ENCODE measurements at places on chromosomes 1 and 21.

GRCh38 chr1:222225316-222225691, 322.6 kb downstream of the HHIPL2 start:
- DNase-seq: no peak
- no peaks in the 10 kb centered on the region for H3K27me3 ChIP-seq
- H3K4me1 ChIP-seq: no peaks in the 10 kb centered on the region
- H3K4me3 ChIP-seq: no peak overlapping the region

GRCh38 chr1:160370561-160371345, 3.9 kb downstream of the NHLH1 start:
- DNase-seq: no peak
- no peak overlapping the region for H3K27ac ChIP-seq
- no peak overlapping the region for H3K4me3 ChIP-seq
- H3K36me3 ChIP-seq: no peaks in the 10 kb centered on the region
- H3K4me1 ChIP-seq: no peaks in the 10 kb centered on the region

DNA sequence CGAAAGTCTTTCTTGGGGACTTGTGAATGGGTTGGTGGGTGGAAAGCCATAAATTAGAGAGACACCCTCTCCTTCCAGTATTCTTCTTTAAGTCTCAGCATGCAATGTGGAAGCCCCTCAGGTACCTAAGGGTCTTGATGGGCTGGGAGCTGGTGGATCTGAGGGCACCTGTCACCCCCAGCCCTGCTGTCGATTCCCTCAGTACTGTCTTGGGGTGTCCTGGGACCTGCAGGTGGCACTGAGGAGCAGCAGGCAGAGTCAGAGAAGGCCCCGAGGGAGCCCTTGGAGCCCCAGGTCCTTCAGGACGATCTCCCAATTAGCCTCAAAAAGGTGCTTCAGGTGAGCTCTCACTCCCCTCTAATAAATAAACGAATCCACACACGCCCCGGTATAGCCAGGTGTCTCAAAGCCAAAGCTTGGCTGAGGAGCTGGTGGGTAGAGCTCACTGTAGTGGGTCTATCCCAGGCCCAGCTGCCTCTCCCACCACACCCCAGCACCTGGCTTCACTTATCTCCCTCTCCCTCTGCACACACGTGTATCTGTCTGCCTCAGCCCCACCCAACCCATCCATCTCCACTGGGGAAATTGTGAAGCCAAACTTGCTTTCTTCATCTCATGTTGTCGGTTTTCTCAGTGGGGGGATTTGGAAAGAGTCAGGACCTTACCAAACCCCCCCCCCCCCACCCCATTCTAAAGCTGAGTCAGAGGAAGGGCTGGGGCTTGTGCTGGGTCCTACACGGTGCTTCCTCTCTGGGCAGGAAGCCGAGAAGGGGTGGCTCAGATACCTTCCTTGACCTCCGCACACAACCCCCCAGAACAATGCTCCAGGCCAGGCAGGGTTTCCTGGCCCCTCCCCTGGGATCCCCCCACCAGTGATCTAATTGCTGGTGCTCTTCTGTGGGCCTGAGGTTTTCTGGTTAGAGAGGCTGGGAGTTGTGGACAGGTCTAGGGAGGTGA, 1.6 kb downstream of the ADAM15 start:
- peak overlapping the region; percentile 74 for H3K4me3 ChIP-seq
- peaks cover 19% of the 10 kb centered on the region for H3K4me1 ChIP-seq
- no peaks in the 10 kb centered on the region for H3K27me3 ChIP-seq
- H3K27ac ChIP-seq: peak overlapping the region; percentile 92

GRCh38 chr1:198667807-198668206, 29.0 kb downstream of the PTPRC start:
- no peak for DNase-seq
- H3K4me1 ChIP-seq: no peaks in the 10 kb centered on the region
- no peaks in the 10 kb centered on the region for H3K27me3 ChIP-seq
- H3K4me3 ChIP-seq: no peak overlapping the region
- no peaks in the 10 kb centered on the region for H3K36me3 ChIP-seq

GRCh38 chr1:31108861-31109260, 43.3 kb upstream of the PUM1 start:
- no peaks in the 10 kb centered on the region for H3K36me3 ChIP-seq
- no peaks in the 10 kb centered on the region for H3K27me3 ChIP-seq
- H3K27ac ChIP-seq: no peak overlapping the region
- no peaks in the 10 kb centered on the region for H3K4me1 ChIP-seq
- DNase-seq: no peak

- H3K36me3 ChIP-seq: no peaks in the 10 kb centered on the region
- H3K27ac ChIP-seq: no peak overlapping the region
- H3K4me1 ChIP-seq: no peaks in the 10 kb centered on the region
These were observed 25.8 kb downstream of the DESI2 start for GRCh38 chr1:244678697-244679096.

- no peaks in the 10 kb centered on the region for H3K27me3 ChIP-seq
- H3K27ac ChIP-seq: no peak overlapping the region
- no peak overlapping the region for H3K4me3 ChIP-seq
These were observed 9.1 kb downstream of the LAMC2 start for GRCh38 chr1:183195142-183195574.

DNA sequence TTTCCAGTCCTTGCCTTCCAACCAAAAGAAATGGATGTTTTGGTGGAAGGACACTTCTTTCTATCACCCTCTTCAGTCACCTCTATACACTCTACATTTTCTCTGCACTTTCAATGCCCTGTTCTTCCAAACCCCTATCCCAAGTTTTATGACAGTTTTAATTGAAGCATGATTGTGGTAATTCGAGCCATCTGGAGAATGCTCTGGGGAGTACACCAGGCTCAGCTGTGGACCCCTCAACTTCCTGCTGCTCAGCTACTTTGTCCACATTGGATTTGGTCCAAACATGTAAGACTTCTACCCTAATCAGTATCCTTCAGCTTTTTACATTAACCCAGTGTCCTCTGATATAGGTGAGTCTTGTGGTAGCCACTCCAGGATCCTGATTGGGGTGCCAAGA, 129.6 kb downstream of the SYT2 start:
- no peaks in the 10 kb centered on the region for H3K27me3 ChIP-seq
- no peaks in the 10 kb centered on the region for H3K36me3 ChIP-seq

GRCh38 chr21:37869661-37870060, 46.6 kb downstream of the KCNJ6 start:
- H3K27me3 ChIP-seq: no peaks in the 10 kb centered on the region
- no peaks in the 10 kb centered on the region for H3K4me1 ChIP-seq
- no peak overlapping the region for H3K27ac ChIP-seq
- DNase-seq: no peak

DNA sequence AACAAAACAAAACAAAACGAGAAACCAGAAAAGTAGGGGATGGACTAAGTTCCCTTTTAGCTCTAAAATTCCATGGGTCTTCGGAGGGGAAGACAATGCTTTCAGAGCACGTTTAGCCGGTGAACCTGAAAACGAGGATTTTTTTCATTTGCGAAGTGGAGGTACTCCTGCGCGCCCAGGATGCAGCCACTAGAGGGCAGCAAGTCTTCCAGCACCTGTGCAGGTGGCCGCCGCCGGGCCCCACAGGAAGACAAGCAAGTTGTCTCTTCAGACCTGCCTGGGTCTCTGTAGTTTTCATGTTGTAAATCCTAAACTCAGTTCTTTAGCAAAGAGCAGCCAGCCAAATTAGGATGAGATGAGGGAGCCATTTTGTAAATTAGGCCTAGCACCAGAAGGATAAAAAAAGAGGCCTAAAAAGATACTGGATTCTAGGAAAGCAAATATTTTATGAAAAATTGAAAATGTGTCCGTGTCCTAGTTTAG, 17.7 kb upstream of the SNX27 start:
- no peak overlapping the region for H3K27ac ChIP-seq
- H3K4me3 ChIP-seq: no peak overlapping the region
- no peaks in the 10 kb centered on the region for H3K36me3 ChIP-seq
- H3K27me3 ChIP-seq: no peaks in the 10 kb centered on the region
- peak; percentile 85 for DNase-seq
- H3K4me1 ChIP-seq: no peaks in the 10 kb centered on the region

GRCh38 chr1:7592120-7592798, 178.8 kb upstream of the VAMP3 start:
- H3K4me1 ChIP-seq: no peaks in the 10 kb centered on the region
- H3K36me3 ChIP-seq: no peaks in the 10 kb centered on the region
- H3K27me3 ChIP-seq: no peaks in the 10 kb centered on the region

DNA sequence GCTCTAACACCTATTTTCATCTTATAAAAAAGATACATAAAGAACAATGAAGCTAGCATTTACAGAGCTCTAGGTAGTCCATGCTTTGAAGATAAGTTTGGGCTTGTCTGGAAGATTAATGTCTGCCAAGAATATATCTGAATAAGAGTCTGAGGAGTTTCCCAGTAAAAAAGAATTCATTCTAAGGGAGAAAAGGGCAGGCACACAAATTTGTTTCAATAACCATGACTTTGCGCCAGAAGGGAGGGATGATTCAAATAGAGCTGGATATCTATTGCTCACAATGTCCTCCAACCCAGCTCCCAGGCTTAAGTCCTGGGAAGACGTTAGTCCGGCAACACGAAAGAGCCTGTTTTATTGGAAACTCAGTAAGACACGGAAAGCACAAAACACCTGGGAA, 9.7 kb upstream of the TTLL7 start:
- no peaks in the 10 kb centered on the region for H3K27me3 ChIP-seq
- H3K27ac ChIP-seq: no peak overlapping the region
- no peaks in the 10 kb centered on the region for H3K36me3 ChIP-seq
- H3K4me3 ChIP-seq: no peak overlapping the region

GRCh38 chr1:37362594-37363385, 111.6 kb upstream of the ZC3H12A start:
- H3K27ac ChIP-seq: no peak overlapping the region
- H3K27me3 ChIP-seq: peaks cover 5% of the 10 kb centered on the region
- DNase-seq: no peak

DNA sequence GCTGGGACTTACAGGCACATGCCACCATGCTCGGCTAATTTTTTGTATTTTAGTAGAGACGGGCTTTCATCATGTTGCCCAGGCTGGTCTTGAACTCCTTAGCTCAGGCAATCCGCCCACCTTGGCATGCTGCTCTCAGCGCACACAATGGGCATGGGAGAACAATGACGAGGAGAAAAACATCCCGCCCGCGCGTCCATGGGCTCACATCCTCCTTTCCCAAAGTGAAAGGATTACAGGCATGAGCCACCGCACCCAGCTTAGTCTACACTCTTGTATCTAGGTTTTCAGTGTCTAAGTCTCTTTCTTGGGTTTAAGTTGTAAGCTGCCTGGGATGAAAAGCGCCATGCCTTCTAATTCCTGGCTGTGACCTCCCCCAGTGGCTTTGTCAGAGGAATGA, 37.9 kb downstream of the CDK18 start:
- no peaks in the 10 kb centered on the region for H3K27me3 ChIP-seq
- H3K36me3 ChIP-seq: no peaks in the 10 kb centered on the region
- no peak overlapping the region for H3K4me3 ChIP-seq
- no peaks in the 10 kb centered on the region for H3K4me1 ChIP-seq

- no peak overlapping the region for H3K4me3 ChIP-seq
- H3K4me1 ChIP-seq: peaks cover 4% of the 10 kb centered on the region
- peak; percentile 22 for DNase-seq
- H3K36me3 ChIP-seq: no peaks in the 10 kb centered on the region
These were observed 11.1 kb upstream of the SLC30A1 start for GRCh38 chr1:211589782-211590721.

DNA sequence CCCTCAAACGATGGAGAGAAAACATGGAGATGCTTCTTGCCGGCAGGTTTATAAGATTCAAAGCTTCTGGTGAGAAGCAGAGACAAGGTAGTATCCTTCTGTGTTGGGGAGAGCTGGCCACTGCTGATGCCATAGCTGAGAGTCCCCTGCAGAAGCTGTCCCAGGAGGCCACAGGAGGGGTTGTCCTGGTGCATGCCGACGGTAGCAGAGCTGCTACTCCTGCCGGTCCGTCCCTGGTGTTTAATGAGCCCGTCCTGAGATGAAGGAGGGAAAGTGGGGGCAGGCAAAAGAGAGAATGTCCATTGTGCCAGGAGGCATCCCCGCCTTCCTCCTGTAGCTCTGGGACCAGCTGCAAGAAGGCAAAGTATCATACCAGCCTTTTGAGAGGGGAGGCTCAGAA, 10.4 kb upstream of the C2CD2 start:
- H3K36me3 ChIP-seq: no peaks in the 10 kb centered on the region
- no peak overlapping the region for H3K4me3 ChIP-seq
- H3K27me3 ChIP-seq: no peaks in the 10 kb centered on the region
- H3K4me1 ChIP-seq: peaks cover 18% of the 10 kb centered on the region
- no peak for DNase-seq

DNA sequence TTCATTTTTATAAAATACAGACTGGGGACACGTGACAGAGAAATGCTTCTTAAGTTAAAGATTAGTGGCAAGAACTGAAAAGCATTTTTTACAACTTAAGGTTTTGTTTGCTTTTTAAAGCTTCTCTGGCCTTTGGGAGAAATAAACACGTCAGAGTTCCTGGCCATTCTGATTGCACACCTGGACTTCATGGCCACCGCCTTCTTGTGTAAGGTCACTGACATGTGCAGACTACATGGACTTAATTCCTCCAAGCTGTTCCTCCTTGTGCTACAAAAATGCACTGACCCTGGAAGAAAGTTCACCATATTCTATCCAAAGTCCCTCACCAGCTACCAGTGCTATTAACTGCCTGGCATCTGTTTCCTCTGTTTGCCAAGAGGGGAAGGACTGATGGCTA, 56.1 kb downstream of the GADD45A start:
- peaks cover 4% of the 10 kb centered on the region for H3K4me1 ChIP-seq
- no peak overlapping the region for H3K27ac ChIP-seq
- no peaks in the 10 kb centered on the region for H3K36me3 ChIP-seq
- DNase-seq: no peak

DNA sequence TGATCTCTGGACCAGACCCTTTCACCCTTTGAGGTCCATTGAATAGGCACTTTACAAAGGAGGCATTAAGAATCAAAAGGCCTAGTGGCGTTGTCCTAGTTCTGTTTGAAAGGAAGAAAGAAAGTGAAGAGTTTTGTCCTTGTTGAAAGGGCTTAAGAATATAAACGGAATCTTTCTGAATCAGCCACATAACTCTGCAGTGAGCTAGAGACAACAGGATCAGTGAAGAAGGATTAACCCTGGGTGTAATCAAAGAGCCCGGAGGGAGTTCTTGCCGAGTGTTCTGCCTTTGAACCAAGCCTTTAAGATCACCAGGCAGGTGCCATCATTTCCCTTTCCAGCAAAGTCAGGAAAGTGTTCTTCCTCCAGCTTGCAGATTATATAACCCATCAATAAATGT, 54.8 kb upstream of the CNTN2 start:
- no peak for DNase-seq
- no peak overlapping the region for H3K4me3 ChIP-seq
- no peaks in the 10 kb centered on the region for H3K27me3 ChIP-seq
- no peaks in the 10 kb centered on the region for H3K36me3 ChIP-seq

GRCh38 chr1:189783456-189783855, 694.2 kb downstream of the BRINP3 start:
- no peak overlapping the region for H3K27ac ChIP-seq
- H3K4me3 ChIP-seq: no peak overlapping the region
- H3K27me3 ChIP-seq: no peaks in the 10 kb centered on the region
- no peaks in the 10 kb centered on the region for H3K36me3 ChIP-seq
- no peak for DNase-seq
- no peaks in the 10 kb centered on the region for H3K4me1 ChIP-seq

DNA sequence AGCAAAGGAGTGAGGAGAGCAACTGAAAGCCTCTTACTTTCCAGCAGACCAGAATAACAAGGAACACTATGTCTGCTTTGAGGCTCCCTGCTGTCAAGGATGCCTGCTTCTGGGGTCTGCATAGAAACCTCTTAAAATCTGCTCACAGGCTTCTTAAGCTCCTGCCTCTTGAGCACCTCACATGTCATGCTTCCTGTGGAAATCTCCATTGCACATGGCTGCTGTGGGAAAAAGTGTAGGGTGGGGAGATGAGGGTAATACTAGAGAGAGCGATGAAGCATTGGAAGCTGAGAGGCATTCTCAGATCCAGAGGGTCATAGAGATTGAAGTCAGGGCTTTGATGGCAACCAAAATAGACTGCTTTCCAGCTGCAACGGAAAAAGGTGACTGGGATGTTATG, 6.2 kb upstream of the HLX start:
- no peaks in the 10 kb centered on the region for H3K36me3 ChIP-seq
- no peak for DNase-seq
- H3K4me3 ChIP-seq: no peak overlapping the region
- H3K4me1 ChIP-seq: no peaks in the 10 kb centered on the region
- H3K27ac ChIP-seq: no peak overlapping the region
